ENCODE measurements at places on chromosomes 2 and 18.

DNA sequence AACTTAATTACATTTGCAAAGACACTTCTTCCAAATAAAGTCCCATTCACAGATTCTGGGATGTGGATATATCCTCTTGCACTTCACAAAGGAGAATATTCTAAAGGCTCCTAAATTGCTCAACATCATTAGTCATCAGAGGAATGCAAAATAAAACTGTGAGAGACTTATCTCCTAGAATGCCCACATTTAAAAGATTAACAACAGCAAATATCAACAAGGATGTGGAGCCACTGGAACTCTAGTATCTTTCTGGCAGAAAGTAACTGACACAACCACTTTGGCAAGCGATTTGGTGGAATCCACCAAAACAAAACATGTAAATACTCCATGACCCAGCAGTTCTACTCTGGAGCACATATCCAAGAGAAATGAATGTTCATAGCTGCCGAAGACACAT is 4.6 kb downstream of the NEU2 start:
- no peak for DNase-seq

DNA sequence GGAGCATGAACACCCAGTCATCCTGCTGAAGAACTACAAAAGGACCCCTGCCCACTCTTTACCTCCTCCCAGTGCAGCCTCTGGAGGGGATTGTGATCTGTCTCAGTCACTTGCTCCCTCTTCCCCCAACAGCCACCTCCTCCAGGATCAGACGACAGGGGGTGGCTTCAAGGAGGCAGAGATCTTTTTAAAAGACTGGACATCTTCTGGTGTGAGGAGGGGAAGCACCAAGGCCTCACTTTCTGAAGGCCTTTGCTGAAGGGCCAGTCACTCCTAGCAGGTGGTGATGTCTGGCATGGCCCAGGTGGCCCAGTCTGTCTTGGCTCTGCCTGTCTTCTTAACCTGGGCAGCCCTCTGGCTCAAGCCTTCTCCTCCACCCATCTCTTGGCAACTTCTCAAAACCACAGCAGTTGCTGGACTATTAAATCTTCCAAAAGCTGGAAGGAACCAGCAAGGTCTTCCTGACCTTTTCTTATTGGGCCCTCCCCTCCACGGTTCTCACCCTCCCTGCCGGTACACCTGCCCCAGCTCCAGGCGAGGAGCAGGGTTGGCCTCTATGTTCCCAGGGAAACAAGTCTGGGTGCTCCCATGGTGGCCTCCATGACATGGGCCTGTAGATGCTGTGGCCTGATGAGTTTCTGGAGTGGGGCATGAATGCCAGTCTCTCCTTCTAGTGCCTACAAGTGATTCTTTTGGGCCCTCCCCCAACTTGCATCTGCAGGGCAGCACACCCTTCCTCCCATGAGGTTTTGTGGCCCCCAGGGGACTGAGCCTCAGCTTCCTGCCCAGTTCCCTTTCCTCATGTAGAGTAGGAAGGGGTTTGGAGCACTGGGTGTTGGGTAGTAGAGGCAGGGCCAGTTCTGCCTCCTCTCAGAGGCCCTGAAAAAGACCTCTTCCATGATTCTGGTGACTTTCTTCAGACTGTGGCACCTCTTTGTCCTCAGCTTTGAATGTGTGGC is 5.0 kb upstream of the ATP6V1B1 start:
- DNase-seq: no peak

GRCh38 chr2:97997784-97998392 is 2.1 kb upstream of the TMEM131 start:
- DNase-seq: no peak

DNA sequence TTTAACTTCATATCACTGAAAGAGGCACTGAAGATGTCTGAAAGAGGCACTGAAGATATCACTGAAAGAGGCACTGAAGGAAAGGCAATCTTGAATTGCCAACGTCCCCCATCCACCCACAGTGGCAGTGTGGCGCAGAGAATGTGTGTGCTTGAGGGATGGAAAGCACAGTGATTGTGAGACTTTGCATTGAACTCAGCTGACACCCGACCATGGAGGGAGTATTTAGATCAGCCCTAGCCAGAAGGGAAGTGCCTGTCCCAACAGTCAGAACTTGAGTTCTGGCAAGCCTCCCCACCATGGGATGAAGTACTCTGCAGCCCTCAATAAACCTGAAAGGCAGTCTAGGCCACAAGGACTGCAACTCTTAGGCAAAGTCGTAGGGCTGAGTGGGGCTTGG is 33.8 kb downstream of the MAP4K3 start:
- no peak for DNase-seq

- peak; percentile 39 for DNase-seq
Observed at GRCh38 chr2:38602136-38602731, 494 bp downstream of the HNRNPLL start.

GRCh38 chr2:233882353-233882752 is 14.2 kb upstream of the MSL3B start:
- DNase-seq: no peak

- DNase-seq: no peak
Observed at GRCh38 chr2:68569604-68570003, 73.8 kb upstream of the PROKR1 start.

DNA sequence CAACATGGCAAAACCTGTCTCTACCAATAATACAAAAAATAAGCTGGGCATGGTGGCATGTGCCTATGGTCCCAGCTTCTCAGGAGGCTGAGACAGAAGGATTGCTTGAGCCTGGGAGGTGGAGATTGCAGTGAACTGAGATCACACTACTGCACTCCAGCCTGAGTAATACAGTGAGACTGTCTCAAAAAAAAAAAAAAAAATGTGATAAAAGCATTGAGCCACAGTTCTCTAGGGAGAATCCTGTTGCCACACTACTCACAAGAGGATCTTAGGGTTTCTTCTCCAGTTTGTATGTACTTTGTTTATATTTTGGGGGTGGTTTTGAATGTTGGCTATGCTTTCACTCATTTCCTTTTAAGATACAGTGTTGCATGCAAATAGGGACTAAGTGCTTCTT is 62.0 kb downstream of the TMEM185B start:
- no peak for DNase-seq

DNA sequence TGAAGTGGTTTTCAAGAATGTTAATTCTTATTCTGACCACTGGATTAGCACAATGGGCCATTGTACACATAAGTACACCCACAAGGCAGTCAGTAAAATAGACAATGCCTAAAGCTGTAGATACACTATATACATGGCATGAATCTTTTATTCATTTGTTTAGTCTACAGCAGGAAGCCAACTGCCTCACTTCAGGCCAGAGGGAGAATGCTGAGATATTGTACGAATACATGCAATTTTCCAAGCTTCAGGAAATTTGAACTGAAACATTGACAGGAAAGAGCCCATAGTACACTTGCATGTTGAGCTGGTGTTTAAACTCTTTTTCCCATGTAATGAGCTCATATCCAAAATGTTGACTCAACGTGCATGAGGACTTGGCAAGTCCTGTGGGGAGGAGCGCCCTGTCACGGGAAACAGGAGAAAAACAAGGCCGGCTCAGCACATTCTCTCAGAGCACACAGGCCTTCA is 111.6 kb upstream of the CYP1B1 start:
- peak; percentile 21 for DNase-seq

DNA sequence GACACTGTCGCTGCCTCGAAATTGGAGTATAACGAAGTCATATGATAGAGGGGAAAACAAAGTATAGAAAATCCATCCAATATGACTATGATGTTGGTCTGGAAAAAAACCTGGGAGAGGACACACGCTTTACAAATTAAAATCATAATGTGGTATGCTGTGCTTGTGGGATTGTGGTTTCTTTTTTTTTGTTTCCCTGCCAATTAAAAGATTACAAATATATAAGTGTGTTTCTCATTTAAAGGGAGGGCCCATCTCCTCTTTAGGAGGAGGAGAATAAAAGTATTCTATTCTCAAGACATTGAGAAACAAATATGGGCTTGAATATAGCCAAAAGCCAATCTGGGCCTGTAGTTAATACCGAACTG is 86.6 kb downstream of the EPHA4 start:
- no peak for DNase-seq

- no peak for DNase-seq
Observed at GRCh38 chr2:32798829-32799228, 147.9 kb upstream of the LTBP1 start.

DNA sequence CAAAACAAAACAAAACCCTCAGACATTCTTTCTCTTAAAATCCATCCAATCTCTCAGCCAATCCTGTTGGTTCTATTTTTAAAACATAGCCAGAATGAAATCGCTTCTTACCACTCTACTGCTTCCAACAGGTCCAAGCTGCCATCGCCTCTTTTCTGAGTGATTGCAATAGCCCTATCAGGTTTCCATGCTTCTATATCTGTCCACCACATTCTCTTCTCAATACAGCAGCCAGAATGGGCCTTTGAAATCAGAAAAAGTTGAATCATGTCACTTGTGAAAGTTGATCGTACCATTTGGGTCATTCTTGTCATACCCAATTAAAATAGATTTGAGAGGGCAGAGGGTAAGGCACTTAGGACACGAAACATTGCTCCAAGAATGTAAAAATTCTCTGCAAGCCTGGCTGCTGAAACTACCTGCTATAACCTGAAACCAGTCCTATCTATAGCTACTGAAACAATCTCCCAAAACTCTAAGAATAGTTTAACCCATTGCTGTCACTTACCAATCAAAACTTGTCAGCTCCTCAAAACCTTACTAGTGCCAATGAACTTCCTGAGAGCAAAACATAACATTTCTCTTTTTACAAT is 3.3 kb upstream of the MTLN start:
- no peak for DNase-seq

DNA sequence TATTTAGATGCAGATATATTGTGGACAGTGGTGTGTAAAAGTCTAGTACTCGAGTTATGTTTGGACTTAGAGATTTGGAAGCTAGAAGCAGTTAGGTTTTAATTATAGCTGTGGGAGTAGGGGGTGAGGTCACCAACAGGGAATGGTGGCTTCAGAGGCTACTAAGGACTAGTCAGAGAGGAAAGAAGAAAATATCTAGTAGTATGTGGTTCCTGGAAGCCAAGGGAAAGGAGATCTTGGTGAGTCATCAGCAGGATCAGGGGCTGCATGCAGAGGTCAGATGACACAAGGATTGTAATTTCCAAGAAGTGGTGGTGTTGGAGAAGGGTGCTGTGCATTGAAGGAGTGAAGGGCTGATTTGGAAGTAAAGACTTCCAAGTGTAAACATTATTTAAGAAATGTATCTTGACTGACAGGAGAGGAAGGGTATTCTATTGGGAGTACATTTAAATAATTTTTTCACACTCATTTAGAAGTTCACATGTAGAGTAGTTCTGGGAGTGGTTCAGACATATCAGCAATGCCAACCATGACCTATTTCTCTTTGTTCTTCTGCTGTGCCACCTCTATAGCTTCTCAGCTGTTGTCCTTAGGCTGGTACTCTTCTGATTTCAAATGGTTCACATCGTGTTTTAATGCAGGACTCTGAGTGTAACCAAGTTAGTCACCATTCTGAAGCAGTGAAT is 59.1 kb downstream of the ACSL3 start:
- DNase-seq: no peak

DNA sequence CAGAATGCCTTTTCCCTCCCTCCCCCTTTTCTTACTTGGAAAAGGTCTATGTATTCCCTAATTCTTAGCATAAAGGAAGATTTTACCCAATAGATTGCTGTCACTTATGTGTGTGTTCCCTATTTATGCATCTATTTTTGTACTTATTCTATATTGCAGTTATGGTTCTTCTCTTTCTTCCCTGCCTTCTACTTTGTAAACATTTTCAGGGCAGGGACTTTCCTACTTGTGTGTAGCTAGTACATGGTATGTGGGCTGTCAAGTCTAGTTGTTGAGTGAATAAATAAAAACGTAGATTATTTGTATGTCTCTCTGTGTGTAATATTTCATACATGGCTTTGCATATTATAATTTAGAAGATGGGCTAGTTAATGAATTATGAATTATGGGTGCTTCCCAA is 45.3 kb downstream of the PSMD14 start:
- DNase-seq: no peak

GRCh38 chr2:118498943-118499342 is 348.5 kb downstream of the EN1 start:
- no peak for DNase-seq

GRCh38 chr2:190979906-190980629 is 33.9 kb downstream of the STAT1 start:
- no peak for DNase-seq

DNA sequence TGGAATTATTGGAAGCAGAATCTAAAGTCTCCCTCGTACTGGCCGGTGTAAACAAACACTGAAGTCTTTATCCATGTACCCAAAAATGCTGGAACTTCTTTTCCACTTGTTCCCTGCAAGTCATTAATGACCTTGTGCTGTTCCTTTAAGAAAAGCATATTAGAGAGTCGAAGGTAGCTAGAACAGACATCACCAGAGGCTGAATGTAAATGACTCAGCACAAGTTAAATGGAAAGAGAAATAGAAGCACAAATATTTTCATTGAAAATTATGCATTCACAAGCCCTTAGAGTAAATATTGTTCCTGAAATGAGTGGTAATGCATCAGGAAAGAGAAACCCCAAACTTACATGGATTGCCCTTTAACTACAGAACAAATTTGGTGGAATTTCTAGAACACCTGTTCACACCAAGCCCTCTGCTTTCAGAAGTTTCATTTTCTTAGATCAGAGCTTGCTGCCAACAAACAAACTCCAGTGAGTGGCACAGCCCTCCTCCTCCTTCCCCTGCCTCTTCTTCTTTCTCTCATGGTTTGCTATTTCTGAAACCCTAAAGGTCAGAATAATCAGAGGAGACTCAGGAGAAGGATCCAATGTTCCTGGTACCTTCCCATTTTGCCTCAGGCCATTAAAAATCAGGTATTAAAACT is 264.3 kb downstream of the TXNL1 start:
- DNase-seq: no peak

DNA sequence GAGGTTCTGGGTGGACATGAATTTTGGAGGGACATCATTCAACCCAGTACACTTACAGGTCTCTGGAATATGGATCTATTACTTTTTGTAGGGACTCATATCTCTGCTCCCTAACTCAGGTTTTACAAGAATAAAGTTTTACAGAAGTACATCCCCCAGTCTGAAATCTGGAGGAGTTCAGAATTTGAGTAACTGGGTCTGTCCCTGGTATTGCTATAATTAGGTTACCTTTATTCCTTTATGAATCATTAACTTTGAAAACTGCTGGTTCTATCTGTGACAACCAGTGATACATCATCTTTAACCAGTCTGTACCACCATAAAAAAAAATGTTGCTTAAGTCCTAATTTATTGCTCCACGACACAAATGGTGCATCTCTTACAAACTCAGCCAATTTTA is 59.9 kb downstream of the INSIG2 start:
- no peak for DNase-seq

GRCh38 chr2:112694182-112694581 is 26.6 kb upstream of the NT5DC4 start:
- DNase-seq: no peak

DNA sequence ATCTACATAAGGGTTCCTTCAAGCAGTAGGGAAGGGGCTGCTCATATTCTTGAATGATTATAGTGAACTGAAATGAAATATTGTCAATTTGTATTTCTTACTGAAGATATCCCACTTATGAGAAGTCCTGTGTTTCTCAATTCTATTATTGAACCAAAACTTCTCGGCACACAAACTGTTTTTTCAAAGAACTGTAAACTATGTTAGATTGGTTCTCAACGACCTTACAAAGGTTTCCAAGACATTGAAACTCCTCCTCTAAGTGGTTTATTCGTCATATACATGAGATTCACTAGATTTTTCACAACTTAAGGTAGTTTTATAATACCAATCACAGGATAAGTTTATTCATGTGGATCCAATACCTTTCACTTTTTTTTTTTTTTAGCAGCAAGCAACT is 1.4 kb downstream of the CCL20 start:
- no peak for DNase-seq

All from SW480 (cell line).